ENCODE measurements at places on chromosomes 12 and 14. TPM values are rescaled to one million over a fixed set of nuclear protein-coding genes. Genes with fewer than 3 reads are reported as not detected.

Gene TMPRSS12
- total RNA-seq = not detected

Gene GLS2
- total RNA-seq = 0.13 TPM

Gene IFNG-AS1
- 0.26 TPM for total RNA-seq

Gene ZNF385A
- total RNA-seq = 0.92 TPM

Gene FGF6
- not detected for total RNA-seq

Gene IFNG
- not detected for total RNA-seq
